Adipose tissue (tissue), 3 donors: ENCODE measurements at places on chromosomes 6 and 20. TPM values are rescaled to one million over a fixed set of nuclear protein-coding genes. Genes with fewer than 3 reads are reported as not detected.

BEND3 gene
- polyA plus RNA-seq = 0.45 TPM

CASS4 gene
- 2.0 TPM for polyA plus RNA-seq

ZNF391 gene
- polyA plus RNA-seq = 1.3 TPM

ACSS2 gene
- 150 TPM for polyA plus RNA-seq

DEFB124 gene
- not detected for polyA plus RNA-seq

CTCFL gene
- polyA plus RNA-seq = not detected
